ENCODE measurements at places on chromosomes 1 and 21.

DNA sequence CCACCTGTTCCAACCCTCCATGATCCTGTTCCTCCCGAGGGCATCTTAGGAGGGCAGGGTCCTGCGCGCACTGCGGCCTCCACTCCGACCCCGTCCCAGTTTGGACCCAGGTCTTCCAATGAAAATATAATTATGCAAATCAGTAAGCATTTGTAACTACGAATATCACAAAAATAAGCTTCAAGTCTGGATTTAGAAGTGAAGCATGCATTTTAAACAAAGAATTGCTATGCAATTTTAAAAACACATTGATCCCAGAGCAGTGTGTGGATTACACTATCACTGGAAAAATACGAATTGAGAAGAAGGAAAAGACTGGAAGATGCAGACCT, 673 bp downstream of the PRMT2 start:
- DNase-seq, result no peak

DNA sequence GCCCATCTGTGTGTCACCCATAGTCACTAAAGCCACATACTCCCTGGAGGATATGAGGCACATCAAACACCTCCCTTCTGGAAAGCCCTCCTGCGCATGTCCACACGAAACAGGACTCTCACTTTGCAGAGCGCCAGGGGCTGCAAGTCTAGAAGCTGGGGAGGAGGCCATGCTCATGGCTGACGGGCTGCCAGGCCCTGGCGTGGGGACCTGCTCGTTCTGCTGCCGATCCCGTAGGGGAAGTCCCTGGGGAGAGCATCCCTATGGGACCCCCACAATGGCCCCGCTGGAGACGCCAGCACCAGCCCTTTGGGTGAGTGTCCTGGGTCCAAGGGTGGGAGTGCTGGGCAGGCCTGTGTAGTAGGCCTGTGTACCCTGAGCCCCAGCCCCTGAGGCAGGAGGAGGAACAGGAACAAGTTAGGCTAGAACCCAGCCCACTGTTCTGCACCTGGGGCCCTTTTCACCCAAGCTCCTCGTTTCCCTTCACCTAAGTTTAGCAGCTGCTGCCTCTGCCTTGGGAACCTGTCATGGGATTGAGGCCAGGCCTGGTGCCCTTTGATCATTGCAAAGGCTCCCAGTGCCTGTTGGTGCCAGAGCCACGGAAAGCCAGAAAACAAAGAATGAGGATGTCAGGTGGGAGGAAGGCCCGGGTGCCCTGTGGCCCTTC, 9.9 kb downstream of the FAM3B start:
- DNase-seq, result no peak

DNA sequence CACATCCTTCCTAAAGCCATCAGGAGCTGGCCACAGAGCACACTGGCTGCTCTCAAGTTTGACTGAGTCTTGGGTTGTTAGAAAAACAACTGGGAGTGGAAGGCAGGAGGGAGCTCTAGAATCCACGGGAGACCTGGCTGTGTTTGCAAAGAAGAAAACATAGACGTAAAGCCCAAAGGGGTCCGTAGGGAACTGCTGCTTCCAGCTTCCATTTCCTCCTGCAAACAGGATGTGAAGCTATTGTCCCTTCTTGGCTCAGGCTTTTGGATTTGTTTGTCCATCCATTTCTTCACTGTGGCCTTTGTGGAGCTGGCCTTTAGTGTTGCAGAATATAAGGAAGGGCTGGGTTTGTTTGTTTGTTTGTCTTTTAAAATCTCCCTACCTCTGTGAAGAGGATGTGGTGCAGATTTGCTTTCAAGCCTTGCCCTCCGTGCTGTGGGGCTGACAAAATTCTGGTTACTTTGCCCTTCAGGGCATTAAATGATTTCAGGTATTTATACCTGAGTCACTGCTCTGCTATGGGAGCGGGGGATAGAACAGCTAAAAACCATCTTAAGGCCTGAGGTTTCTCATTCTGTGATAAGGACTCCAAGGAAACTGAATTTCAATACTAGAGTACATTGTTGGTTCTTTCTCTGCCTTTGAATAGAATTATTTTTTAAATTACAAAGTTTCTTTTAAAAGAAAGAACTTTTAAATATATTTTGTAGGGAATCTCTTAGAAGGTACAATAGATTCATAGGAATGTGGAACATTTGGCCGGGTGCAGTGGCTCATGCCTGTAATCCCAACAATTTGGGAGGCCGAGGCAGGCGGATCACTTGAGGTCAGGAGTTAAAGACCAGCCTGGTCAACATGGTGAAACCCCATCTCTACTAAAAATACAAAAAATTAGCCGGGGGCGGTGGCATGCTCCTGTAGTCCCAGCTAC, 74.3 kb downstream of the MPZL1 start:
- no peak for DNase-seq

- DNase-seq, result no peak
Observed at GRCh38 chr1:91761295-91761721, 124.6 kb downstream of the TGFBR3 start.
